ENCODE measurements at places on chromosomes 2 and 18.

DNA sequence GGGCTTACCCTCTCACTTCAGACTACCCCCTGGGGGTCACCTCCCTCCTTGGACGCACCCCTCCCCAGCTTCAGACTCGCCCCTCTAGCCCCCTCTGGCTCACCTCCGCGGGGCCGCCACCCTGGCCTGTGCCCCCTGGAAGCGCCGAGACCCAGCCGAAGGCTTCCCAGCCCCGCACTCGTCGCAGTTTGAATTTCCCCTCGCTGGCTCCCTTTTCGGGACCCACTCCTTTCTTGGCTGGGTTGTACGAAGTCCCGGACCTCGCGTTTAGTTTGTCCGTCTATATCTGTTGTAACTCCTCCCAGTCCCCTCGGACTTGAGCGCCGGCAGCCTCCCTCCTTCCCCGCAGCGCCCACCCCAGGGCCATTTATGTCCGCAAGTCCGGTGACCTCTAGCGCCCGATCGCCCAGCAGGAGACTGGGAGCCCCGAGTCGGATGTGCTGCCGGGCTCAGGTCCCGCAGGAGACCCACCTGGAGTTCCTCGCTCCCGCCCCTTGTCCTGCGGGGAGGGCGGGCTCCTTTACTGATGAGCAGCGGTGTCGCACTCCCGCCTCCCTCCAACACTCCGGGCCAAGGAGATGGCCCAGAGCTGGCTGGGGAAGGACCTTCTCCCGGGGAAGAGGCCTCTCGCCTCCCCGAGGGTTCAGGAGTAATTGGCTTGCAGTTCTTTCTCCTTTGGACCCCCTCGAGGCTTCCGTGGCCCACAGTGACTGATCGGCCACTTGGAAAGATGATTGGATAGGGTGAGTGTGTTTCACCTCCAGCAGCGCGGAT, 692 bp upstream of the RAX start:
- DNase-seq: no peak

- DNase-seq: no peak
Measured at GRCh38 chr2:191894681-191895147, 47.8 kb upstream of the CAVIN2 start.

DNA sequence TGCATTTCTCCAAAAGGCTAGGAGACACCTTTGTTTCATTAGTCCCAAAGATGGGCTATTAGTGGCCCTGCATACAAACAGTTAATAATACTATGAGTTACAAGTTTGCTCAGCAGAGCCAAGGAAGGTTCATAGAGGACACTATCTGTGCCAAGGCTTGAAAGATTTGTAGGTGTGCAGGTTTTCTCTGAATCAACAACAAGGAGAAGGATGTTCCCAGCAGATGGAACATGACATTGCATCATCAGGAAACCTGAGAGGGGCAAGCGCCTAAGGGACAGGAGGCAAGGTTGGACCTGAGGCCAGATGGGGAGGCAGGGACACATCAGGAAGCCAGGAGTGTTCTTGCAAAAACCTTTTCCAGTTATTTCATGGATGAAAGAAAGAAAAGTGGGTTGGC, 35.4 kb upstream of the STK17B start:
- no peak for DNase-seq

GRCh38 chr2:43328832-43329231, 102.4 kb upstream of the ZFP36L2 start:
- DNase-seq: no peak

DNA sequence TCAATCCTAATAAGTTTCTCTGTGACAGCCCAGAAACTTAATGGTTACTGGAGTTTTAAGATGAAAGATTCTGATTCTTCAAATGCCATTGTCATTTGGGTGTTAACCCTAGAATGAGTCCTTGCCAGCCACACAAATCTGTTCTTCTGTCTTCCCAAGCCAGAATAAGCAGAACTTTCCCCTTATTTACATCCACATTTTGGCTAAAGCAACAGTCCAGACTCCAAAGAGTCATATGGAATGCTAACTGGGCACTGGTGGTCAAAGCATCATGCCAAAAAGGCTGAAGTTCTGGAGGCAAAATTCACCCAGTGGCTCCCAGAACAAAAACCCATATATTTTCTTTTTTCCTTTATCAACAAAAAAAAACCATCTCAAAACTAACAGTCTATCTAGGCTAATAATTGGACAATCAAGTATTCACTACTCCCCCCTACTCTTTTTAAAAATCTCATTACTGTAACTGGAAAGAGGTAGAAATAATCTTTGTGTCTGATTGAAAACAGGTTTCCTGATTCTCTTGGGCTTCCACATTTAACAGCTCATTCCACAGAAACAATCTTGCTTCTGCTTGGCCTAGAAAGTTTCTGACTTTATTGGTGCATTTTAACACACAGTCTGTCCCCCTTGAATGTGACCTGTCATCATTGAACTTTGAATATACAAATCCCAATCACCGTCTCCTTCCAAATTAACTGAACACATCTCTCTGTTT, 89.6 kb upstream of the SETBP1 start:
- no peak for DNase-seq

DNA sequence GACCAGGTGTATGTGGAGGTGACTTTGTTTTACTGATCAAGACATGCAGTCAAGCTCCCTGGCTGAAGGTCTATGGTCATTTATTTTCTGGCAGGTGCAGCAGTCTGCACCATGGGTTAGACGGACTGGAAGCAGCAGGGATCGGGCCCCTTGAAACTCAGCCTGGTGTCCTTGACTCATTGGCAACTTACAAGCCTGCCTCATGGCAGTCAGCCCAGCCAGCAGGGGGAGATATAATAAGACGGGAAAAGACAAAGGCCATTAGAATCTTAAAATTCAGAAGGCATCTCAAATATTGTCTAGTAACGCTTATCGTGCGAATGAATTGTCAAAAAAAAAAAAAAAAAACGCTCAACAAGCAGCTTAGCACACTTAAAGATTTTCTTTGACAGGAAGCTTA, 308.2 kb downstream of the EN1 start:
- no peak for DNase-seq

- no peak for DNase-seq
Measured at GRCh38 chr2:2871480-2872308, 505.9 kb downstream of the EIPR1 start.

- DNase-seq: peak; percentile 49
Measured at GRCh38 chr2:202317080-202317857, 51.7 kb downstream of the NOP58 start.

DNA sequence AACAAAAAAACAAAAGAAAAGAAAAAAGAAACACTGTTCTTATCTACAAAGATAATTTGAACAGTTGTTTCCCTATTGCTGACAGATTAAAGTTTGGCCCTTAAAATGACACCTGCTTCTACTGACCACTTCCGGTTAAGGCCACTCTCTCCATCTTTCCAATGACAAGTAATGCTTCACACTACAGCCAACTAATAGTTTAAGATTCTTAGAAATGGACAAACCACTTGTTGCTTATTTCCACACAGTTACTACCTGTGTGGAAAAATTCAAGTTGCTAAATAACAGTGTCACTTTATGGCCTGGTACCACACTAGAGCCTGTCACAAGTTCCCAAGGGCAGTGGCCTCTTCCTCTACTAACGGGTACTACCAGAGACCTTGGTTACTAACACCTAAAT, 2.4 kb downstream of the TMEM185B start:
- no peak for DNase-seq

- DNase-seq: no peak
Measured at GRCh38 chr2:23626701-23627230, 241.8 kb downstream of the KLHL29 start.

DNA sequence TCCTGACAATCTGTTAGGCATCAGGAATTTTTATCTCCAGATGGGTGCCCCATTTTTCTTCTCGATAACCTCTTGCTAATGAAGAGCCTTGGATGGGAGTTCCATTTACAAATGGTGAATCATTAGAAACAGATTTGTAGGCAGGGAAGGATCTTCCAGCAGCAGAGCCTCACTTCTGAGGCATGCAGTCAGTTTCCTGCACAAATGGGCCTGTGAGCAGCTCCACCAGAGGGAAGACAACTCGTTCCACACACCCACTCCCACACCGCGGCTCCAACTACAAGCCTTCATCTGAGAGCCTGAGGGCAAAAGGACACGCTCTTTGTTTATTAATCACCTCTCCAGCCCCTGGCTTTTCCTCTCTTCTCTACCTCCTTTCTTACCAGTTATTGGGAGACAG, 108.5 kb downstream of the CTAGE1 start:
- peak; percentile 59 for DNase-seq

GRCh38 chr2:134737671-134738070, 18.9 kb upstream of the TMEM163 start:
- DNase-seq: no peak

GRCh38 chr2:11325961-11326676, 18.3 kb downstream of the ROCK2 start:
- no peak for DNase-seq

DNA sequence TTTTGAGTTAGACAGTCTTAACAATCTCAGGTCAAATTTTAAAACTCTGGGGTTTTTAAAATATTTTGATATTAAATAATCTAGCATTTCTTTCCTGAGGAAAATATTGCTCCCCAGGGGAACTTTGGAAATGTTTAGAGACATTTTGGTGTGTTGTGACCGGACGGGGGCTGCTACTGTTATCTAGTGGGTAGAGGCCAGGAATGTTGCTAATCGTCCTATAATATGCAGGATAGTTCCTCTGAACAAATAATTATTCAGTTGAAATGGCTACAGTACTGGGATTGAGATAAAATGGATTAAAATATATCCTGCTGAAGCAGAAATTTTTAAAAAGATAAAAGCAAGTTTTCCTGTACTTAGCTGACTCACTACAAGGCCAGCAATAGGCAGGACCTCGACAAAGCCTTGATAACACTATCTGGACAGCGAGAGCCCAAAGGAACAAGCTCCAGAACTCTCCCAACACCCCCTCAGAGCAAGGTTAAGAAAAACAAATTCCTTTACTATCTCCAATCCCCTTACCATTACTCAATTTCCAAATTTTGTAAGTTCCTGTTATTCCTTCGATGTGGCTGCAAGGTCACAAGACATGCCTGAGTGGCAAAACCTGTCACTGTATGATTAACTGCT, 1407.4 kb downstream of the SUCLG1 start:
- no peak for DNase-seq

- peak; percentile 87 for DNase-seq
Measured at GRCh38 chr2:43343573-43344304, 117.3 kb upstream of the ZFP36L2 start.

DNA sequence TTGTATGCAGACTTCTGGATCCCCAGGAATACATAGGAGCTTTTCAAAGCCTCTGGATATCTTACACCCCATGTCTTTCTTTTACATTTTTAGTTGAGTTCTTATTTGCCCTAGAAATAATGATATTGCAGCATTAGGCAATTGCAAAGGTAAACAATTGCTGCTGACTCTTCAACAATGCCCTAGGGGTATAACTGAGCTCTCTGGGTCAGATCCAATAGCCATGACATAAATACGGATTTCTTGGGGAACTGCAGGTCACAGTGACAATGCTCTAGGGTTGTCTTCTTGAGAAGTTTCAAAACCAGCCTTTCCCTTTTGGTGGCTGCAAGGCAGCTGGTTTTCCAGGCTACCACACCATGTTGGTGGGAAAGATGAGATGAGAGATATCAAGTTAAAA, 16.5 kb upstream of the OR6B3 start:
- no peak for DNase-seq

DNA sequence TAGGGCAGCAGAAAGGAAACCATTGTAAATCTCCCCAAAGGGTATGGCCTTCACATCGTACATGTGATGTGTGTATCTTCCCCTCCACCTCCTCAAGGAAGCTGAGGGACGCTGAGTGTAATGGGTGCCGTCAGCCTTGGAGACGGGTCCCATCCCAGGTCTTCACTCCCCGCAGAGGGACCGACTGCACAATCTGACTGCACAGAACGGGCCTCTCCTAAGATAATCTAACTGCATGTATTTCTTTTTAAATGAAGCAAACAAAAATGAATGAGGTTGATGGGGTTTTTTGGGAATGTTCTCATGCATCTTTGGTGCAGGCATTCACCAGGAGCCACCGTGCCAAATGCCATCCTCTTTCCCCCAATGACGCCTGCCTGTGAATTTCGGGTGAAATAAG, 94.1 kb upstream of the PXDN start:
- no peak for DNase-seq

DNA sequence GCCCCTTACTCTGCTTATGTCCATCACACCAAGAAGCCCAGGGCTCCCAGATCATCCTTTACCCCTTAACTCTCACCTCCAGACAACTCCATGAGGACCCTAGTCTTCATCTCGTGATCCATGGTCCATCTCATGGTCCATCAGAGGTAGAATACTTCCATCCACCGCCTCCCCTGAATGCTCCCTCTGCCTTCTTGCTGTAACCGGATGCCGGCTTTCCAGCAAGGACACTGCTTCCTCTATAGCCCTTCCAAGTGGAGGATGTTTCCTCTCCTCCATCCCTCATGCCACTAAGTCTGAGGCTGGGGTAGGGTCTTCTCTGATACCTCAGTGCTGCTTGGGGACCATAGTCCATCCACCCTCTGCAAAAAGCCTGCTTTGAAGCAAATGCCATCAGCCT, 118.6 kb upstream of the SIX2 start:
- no peak for DNase-seq

DNA sequence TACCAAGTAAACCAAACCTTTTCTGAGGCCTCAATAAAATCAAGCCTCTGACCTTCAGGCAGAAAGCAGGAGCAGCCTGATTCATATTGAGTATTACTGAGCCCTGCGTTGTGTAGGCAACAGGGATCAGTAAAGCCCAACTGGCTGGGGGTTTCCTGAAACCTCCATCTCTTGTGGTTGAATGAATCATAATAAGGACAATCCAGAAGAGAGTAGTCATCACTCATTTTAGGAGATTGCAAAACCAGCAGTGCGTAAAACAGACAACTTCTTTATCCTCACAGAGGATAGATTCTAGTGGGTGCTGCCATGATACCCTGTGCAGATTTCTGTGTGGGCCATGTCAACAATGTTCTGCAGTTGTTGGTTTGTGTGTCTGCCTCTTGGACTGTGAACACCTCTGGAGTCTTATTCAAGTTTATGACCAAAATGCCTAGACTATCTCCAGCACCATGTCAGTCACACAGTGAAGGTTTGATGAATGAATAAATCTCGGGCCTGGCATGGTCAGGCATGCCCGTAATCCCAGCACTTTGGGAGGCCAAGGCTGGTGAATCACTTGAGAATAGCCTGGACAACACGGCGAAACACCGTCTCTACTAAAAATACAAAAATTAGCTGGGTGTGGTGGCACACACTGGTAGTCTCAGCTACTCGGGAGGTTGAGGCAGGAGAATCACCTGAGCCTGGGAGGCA, 51.8 kb upstream of the RAB27B start:
- DNase-seq: peak; percentile 98

- DNase-seq: no peak
Measured at GRCh38 chr2:78780256-78780655, 245.2 kb upstream of the REG3G start.

Data from non-pigmented ciliary epithelial cell (primary cell).